Activated T-helper 9 cell treated with anti-CD3 and anti-CD28 coated beads, Interleukin-2, amount 50 U/mL, for 16 hours (primary cell): ENCODE measurements at places on chromosomes 5 and 9.

- DNase-seq = no peak
Observed at GRCh38 chr5:17860660-17861315, 226.5 kb downstream of the TAF11L14 start.

DNA sequence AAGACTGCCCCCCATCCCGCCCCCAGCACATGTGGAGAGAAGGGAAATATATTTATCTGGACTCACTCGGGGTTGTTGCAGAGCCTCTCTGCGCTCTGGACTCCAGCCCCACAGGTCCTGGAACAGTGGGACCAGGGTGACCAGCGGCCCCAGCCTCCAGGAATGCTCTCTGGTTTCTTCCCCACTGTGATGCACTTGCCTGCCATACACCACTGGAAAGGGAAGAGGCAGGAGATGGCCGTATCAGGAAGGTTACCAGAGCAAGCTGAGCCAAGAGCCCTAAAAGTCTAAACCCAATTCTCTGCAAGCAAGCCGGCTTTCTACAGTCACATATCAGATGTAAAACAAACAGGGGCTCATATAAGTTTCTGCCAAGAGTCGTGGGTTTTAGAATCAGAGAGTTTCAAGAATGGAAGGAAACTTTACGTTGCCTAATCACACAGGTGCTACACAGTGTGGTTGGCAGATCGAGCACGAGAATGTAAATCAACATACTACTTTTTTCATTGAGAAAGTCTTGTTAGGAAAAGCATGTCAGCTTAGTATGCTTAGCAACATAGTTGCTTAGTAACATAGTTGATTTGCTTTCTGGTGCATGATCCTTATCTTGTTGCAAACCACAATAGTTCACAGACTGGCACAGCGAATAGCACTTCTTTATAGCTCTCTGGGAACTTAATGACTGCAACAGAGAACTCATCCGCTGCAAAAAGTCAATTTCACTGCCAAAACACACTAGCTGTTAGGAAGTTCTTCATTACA is 201.2 kb downstream of the TARS1 start:
- DNase-seq = no peak

GRCh38 chr5:79236362-79236969 is 535 bp downstream of the JMY start:
- peak; percentile 27 for DNase-seq

GRCh38 chr5:36944607-36945225 is 68.1 kb downstream of the NIPBL start:
- no peak for DNase-seq

DNA sequence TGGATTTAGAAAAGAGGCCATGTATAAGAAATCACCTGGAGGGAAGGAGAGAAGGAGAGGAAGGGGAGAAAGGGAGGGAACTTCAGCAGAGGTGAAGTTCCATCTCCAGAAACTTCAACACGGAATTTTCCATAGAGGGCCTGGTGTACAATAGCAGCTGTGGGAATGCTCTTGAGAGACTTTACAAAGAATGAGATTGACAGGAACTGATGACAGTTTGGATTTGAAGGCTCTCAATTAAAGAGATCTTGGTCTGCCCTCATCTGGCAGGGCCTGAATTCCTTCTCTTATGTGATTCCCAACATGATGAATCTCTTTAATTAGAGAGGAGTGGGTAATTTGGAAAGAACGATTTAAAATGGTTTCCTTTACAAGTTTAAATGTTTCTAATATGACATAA is 143.5 kb downstream of the MLLT3 start:
- DNase-seq = no peak

- DNase-seq = no peak
Observed at GRCh38 chr9:130315446-130316226, 50.1 kb downstream of the HMCN2 start.

- no peak for DNase-seq
Observed at GRCh38 chr5:171688696-171689495, 96.7 kb upstream of the SMIM23 start.

DNA sequence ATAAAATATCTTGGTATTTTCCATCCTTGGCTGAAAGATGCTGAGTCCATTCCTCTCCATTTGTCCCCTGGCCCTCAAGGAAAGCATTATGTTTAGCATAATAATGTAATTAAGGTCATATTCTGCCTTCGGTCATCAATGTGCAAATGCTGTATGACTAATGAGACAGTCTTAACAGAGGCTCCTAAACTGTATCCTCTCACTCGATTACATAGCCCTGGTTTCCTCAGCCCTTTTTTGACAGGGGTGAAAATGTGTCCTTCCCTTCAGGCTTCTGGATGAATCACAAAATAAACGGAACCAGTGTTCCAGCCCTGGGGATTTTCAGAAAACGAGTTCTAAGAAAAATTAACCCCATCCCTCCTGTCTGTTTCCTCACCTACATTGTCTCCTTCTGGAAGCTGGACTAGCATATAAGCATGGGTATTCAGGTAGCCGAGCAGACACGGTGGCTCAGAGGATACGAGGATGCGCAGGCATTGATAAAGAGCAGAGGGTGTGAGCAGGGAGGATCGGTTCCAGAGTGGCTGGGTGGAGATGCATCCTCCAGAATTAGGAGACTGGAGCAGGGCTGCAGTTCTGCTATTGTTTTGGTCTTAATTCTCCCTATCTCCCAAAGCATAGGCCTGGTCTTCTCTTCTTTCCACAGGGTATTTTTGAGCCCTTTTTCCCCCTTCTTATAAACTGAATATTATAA is 742.9 kb downstream of the TLR4 start:
- DNase-seq = no peak

DNA sequence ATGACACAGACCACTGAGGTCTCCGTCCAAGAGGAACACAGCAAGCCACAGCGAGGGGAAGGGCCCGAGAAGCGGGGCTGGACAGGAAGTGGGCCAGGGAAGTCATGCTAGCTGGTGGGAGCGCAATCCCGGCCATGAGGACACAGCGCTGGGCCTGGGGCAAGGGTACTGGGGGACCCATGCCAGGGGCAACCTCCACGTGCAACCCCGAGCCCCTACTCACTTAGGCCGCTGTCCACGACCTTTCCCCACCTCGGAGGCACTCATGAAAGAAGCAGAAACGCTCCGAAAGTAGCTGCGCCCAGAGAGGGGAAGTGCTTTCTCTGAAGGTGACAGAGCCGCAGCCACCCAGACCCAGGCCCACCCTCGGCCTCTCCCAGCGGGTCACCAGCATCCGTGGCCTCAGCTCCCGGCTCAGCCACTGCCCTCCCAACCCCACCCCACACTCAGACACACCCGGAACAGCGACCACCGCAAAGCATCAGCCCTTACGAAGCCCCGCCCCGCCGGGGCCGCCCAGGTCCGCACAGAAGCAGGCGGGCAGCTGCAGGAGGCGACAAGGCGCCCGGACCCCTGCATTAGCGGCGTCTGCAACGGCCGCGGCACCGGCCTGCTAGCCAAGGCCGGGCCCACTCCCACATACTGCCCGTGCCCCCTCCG is 782 bp downstream of the BICD2 start:
- DNase-seq = peak; percentile 14

DNA sequence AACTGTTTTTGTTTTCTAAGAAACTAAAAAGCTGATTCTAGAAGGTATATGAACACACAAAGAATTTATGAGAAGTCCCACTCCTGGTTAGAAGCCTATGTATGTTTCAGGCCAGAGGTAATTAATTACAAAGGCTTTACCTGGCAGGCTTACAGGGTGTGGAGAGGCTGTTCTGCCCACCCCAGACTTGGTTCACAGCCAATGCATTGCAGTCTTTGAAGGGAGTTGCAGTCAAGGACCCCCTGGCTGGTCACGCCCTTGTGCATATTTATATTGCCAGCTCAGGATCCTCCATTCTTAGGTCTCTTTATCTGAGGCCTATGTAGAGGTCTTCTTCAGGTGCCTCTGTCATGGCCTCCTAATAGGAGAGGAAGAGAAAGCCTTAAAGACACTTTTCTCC is 13.6 kb upstream of the PRSS3 start:
- no peak for DNase-seq

DNA sequence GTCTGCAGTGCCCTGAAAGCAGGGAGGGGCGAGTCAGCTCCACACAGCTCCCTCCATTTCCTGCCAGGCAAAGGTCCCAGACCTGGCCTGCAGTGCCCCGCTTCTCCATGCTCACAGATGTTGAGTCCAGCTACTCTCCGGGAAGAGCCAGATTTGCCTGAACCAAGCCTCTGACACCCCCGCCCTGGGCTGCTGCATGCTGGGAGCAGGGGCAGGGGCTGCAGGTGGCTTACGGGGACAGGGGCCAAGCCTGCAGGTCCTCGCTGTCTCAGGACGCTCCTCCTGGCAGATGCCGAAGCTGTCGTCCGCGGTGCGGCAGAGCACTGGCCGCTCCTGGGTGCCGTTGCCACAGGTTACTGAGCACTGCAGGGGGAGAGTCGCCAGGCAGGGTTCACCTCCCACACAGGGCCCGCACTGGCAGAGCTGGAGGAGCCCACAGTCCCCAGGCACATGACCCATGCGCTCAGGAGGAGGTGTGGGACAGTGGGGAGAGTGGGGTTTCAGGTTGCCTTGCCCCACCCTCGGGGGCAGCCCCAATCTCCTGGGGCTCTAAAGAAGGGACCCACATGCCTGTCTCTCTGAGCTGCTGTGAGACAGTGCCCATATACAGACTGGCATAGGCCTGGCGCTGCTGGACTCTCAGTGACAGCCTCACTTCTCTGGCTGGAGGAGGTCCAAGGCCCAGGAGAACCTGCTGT is 62.4 kb downstream of the ZNF354C start:
- no peak for DNase-seq

- no peak for DNase-seq
Observed at GRCh38 chr9:4111233-4112008, 188.4 kb downstream of the GLIS3 start.

DNA sequence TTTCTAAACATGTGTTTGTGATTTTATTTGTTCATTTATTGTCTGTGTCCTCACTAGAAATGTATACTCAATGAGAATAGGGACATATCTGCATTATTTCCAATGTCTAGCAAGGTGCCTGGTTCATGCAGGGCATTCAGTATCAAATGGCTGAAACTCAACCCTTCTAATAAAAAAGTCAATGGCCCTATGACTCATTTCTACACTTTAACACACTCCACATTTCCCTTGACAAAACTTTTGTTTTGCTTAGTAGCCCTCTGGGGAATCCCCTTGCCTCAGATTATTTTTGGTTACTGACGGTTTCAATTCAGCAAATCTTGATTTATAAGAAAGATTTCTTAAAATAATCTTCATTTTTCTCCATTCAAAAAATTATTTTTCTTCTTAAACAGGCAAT is 206.0 kb upstream of the DMRTA1 start:
- DNase-seq = no peak

- no peak for DNase-seq
Observed at GRCh38 chr9:133023117-133023890, 7.5 kb upstream of the GTF3C5 start.

DNA sequence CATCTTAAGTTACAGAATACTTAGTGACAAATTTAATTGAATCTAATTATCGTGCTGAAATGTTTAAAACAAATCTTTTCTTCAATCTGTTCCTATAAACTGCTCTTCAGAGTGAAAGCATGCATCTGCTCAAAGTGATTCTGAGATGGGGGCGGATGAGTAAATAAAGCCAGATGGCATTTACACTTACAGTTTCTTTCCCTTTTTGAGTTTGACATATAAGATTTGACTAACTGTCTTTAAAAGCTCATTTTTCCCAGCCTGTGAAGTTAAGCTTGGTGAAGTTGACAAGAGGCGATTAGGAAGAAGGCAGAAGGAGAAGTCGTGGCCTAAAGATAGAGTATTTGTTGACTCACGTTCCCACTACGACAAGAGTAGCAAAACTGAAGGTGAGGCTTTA is 137.4 kb downstream of the LPAR1 start:
- DNase-seq = no peak

GRCh38 chr9:104774831-104775573 is 11.1 kb downstream of the NIPSNAP3B start:
- no peak for DNase-seq

DNA sequence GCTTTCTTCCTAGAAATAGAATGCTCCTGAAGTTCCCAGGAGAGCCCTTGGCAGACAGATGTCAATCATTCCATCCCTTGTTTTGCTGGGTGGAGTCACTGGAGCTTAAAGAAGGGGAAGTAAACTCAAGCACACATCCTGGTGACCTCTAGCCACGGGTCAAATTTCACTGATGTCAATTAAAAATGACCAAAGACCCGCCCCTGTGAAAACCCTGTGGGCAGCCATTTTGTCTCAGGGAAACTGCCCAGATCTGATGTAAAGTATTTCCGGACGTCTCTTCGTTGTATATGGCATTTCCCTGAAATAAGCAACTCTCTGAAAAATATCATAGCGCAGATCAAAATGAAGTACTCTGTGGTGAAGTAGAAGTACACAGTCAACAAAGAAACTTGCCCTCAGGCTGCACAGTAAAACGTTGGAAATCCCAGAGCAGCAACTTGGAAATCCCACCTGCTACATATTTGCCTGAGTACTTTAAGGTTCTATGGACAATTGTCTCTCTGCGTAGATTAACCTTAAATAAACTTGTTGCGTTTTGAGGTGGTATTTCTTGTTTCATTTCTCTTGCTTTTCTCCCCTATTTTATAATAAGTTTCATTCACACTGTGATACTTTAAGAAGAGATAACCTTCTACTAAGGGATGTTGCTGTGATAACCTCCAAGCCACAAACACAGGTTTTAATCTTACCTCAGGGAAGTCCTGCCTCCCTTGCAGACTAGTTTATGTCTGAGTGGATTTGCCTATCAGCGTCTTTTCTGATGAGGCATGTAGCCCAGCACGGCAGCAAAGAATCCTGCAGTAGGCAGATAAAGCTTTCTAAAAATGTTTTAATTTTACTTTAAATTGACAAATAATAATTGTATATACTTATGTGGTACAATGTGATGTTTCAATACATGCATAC is 60.9 kb upstream of the PIP5K1B start:
- DNase-seq = no peak
